Left hindlimb (tissue), 1 donor: ENCODE measurements at places on chromosomes 5 and 9.

DNA sequence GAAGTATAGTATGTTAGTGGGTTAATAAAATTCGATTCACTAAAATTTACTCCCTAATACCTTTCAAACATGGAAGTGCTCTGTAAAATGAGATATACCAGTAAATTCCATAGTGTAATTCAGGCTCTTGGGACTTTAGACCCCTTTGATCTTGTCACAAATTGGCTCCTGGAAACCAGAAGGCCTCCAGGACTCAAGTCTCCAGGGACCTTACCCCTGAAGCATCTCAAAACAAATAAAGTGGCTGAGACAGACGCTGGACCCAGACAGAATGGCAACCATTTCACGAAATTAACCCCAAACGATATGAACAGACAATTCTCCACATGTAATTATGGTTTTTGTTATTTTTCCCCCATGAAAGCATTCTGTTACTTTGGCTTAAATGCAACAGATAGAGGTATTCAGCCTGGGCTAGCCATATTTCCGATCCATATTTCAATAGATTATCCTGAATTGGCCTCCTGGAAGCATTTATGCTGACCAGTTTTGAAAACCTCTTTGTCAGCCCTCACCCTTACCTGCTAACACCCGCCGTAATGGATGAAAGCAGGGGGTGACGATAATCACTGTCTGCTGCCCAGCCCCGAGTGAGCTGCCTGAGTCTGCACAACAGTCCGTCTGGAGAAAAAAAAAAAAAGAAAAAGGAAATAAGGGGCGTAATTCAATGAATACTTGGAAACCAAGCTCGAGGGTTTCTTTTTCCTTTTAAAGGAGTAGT, 34.1 kb upstream of the EFNA5 start:
- DNase-seq = no peak

GRCh38 chr5:168342151-168342825, 50.8 kb downstream of the WWC1 start:
- DNase-seq = no peak

- DNase-seq = no peak
These were observed 199.1 kb upstream of the ZNF618 start for GRCh38 chr9:113677057-113677456.

DNA sequence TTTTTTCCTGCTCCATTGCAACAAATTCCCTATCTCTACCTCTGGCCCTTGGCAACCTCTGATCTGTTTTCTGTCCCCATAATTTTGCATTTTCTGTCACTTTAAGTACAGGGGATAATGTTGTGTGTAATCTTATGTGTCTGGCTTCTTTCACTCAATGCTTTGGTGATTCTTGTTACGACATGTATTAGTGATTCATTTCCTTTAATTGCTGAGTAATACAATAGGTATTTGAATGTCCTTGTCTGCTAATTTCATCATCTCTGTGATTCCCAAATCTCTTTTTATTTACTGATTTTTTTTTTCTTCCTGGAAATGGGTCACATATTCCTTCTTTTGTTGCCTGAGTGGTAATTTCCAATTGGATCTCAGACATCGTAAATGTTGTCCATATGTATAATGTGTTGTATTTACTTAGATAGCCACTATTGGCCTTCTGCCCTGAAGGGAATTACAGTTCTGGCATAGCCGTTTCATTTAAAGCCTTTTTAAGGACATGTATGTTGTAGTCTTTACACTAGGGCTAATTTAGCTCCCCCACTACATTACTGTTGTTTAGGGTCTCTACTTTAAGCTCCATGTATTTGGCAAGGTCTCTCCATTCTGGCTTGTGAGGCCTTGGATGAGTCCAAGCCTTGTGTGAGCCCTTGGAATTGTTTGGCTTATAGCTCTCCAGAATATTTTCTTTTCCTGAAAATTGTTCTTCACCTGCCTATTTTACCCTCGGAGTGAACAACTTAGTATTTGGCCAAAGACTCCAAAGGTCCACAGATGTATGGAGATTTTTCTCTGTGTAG, 683.8 kb downstream of the LRRC70 start:
- DNase-seq = no peak
